ENCODE measurements at places on chromosomes 4 and X.

DNA sequence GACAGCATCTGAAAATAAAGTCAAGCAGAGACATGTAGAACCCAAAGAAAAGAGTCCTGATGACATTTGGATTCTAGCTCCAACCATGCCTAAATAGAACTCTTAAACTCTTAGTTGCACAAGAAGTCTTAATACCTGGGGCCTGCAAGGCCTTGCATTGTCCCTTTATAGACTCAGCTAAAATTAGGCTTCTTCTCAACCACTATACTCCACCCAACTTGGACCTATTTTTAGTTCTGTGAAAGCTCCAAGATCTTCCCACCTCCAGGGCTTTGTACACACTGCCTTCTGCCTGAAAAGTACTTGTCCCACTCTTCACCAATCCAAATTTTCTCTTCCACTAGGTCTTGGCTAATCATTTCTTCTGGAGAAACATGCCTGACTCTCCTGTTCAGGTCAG lies 36.5 kb downstream of the PLK4 start:
- DNase-seq: no peak

DNA sequence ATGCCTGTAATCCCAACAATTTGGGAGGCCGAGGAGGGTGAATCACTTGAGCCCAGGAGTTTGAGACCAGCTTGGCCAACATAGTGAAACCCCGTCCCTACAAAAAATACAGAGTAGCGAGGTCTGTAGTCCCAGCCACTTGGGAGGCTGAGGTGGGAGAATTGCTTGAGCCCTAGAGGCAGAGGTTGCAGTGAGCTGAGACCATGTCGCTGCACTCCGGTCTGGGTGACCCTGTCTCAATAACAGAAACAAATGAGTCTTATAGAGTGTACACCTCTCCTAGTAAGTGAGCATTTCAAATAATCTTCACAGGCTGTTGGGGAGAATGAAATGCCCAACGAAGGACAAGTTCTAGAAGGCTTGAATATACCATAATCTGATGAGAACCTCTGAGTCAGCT lies 5.5 kb downstream of the UCHL1 start:
- no peak for DNase-seq

DNA sequence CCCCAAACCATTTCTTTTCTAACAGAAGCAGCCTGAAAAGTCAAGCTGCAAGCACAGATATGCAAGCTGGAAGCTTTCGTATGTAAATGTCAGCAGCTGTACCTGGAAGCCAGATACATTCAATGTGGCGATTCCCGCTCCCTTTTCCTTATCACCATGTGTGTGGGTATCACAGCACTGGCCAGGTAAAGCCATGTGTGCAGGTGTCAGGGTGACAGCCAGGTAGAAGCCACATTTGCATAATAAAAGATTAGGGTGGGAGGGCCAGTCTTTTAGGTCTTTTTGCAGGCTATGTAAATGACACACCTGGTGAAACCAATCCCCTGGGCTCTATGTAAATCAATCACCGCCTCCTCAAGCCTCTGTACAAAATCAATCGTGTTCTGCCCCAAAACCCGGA lies 50.1 kb downstream of the RXFP1 start:
- DNase-seq: no peak

GRCh38 chrX:11678158-11678557 lies 12.4 kb upstream of the ARHGAP6 start:
- no peak for DNase-seq

DNA sequence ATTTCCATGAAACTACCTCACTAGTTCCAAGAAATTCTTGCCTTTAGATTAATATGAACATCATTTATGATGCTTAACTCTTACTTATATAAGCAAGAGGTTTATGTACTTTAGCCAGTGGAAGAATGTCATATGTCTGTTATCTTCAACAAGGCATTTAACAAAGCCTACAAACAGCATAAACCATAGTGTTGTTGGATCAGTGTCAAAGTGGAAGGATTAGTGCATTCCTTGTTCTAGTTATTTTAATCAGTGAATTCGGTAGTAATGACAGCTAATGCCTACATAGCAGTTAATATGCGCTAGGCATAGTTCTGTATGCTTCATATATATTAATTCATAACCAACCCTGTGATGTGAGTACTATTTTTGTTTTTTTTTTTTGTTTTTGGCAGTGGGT lies 3.1 kb downstream of the PI4K2B start:
- DNase-seq: no peak

DNA sequence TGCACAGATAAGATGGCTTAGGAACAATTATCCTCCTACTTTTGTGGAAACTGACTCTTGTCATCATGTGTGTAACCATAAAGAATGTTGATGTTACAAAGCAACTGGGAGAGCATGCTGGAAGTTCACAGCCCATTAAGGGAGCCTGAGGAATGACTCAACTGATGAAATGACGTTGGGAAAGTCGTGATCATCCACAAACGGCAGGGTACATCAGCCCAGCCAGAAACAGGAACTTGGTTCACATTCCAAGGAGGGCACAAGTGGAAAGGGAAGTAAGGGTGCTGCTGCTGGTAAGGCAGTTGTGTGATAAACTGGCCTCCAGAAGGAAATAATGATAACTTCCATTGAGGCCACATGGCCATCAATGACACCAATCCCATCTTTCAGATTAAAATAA lies 6.7 kb downstream of the TEC start:
- peak; percentile 94 for DNase-seq

DNA sequence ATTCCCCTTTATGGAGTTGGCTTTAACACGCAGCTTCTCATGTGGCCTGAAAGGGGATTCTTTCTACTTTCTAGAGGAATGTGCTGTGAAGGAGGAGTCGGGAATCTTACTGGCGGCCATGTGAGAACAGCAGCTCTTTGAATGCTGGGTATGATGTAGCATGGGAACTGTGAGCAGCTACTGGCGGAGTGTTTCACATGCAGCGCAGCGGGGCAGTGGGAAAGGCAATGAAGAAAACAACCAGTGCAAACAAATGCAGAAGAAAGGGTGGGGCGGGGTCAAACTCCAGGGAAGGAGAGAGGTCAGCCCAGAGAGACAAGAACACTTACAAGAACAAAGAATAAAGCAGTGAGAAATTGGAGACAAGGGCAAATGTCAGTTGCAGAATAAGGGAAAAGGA lies 363.8 kb upstream of the FTHL17 start:
- DNase-seq: no peak

GRCh38 chr4:123866796-123867195 lies 470.2 kb downstream of the SPRY1 start:
- DNase-seq: no peak

DNA sequence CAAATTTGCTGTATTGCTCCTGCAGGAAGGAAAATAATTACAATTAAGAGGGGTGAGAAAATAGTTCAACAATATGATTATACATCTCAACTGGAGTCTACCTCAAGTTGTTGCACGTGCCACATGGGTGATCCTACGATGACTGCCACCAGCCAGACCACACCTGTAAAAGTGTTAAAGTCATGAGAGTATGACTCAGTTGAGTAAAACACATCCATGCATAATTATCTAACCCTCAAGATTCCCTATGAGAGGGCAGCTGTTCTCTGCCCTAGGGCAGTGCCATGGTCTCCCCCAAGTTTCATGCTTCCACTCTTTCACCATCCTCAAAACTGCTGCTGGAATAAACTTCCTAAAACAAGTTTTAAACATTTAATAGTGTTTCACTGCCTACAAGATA lies 44.1 kb downstream of the QRFPR start:
- DNase-seq: no peak

- no peak for DNase-seq
Measured at GRCh38 chr4:54038056-54038455, 26.3 kb downstream of the CHIC2 start.

DNA sequence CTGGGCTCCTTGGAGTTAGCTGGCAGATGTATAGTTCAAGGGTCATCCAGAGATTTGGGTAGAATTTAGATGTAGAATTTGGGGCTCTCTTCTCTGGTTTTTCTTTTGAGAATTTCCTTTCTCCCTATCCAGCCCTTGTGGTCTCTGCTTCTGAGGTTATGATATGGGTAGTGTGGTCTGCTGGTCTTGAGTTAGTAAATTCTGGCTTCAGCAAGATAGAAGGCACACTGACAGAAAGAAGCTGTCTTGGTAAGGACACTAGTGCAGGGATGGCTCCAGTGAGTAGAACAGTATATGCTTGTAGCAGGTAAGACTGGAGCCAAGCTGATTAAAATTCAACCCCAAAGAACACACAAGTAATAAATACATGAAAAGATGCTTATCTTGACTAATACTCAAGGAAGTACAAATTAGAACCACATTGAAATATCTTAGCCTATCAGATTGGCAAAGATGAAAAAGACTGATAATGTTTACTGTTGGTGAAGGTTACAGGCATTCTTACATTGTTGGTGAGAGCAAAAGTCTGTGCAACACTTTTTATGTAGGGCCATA lies 2.1 kb upstream of the IL9R start:
- no peak for DNase-seq

DNA sequence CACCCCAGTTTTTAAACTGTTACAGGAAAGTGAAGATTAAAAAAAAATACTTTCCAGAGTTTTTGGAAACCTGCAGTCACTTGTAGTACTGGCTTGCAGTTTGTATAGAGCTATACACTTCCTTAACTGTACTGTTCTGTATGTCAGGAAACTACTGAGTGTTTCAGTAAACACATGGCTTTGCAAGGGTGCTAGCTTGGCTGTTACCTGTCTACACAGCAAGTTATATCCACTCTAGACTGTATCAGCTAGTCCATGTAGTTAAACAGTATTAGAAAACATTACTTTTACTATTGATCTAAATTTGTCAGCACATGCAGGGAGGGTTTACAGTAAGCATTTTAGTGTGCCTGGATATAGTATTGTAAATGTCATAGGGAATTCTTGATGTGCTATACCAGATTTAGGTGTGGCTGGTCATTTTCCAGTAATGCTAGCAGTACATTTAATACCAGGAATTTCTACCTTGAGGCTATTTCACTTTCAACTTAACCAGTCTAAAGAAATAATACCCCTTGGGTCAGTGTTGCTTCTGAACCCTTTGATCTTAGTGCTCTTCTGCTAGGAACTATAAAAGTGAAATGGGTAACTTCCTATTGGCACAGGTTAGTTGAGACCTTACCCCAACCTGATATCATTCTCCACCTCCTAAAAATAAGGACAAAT lies 192.3 kb upstream of the ANKRD50 start:
- DNase-seq: no peak

DNA sequence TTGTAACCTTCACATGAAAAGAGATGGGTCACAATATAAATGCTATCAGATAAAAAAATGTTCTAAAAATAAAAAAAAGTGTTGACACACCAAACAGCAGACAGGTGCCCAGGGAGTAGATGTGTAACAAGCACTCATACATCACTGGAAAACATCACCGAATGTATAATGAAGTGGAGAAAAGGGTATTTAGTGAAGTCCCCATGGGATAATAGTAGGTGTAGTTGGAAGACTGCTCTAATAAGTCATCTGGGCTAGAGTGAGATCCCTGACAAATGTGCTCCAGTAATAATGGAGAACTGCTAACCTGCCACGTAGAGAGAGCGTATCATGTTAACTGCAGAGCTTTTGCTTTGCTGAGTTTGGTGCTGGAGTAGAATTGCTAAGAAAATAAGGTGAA lies 152.0 kb downstream of the GRIA2 start:
- DNase-seq: no peak

DNA sequence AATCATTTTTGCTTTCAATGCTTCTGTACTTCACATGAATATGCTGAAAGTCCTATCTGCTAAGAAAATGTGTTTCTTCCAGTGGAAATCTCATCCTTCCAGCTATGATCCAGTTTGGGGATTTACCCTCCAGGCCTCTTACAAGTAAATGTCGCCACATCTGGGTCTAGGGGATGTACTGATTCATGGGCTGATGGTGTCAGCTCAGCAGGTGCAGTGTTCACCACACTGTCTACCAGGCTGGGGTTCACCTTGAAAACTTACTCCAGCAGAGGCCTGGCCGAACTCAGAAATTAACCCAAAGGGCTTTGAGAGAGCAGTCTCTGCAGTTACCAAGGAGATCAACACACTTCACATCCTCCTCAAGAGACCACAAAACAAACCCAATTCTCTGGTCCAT lies 154.3 kb downstream of the TSPAN5 start:
- DNase-seq: no peak

DNA sequence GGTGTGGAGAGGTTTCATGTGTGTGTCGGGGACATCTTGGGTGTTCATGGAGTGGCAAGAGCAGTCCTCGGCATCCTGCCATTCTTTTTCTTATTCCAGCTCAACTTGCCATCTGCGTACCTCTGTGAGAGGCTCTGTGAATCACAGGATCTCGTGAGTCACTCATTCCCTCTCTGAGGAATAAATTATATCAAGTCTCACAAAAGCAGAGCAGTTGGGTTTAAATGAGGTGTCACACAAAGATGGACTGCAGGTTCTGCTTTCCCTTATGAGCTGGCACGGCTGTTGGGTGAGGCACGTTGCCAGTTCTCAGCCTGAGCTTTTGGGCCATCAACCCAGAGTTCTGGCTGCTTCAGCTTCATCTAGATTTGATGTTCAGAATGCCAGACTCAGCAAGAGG lies 6.8 kb upstream of the OCIAD2 start:
- DNase-seq: no peak

GRCh38 chrX:40872351-40872750 lies 137.0 kb upstream of the MED14 start:
- DNase-seq: peak; percentile 47

GRCh38 chr4:23290656-23291055 lies 597.9 kb downstream of the GBA3 start:
- no peak for DNase-seq

DNA sequence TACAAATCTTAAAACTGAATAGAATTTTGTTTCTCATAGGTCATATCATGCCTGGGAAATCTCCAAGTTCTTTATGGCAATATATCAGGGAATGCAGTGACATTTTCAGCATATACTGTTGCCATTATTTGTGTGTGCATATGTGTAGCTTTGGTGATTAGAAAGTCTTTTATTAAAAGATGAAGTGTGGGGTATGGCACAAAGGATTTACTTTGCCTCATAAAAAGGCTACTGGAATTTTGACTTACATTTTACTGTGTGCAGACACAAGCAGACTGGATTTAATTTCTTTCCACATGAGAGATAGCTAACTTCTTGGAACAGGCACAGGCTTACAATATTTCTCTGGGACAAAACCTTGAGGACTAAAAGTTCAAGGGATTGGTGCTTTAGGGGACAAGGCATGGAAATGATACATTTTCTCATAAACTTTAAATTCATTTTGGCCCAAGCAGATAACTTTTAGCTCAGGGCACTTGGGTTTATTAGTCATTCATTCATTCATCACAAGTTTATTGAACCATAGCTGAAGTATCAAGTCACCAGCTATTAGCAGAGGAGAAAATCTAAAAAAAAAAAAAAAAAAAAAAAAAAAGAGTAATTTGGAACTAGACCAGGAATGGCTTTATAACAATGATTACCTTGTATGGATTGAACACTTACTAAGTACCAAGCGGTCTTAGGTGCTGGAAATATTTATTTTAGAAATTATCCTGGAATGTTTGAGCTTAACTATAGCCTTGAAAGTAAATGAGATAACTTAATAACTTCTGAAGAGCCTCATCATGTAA lies 191.5 kb downstream of the SLIT2 start:
- no peak for DNase-seq

DNA sequence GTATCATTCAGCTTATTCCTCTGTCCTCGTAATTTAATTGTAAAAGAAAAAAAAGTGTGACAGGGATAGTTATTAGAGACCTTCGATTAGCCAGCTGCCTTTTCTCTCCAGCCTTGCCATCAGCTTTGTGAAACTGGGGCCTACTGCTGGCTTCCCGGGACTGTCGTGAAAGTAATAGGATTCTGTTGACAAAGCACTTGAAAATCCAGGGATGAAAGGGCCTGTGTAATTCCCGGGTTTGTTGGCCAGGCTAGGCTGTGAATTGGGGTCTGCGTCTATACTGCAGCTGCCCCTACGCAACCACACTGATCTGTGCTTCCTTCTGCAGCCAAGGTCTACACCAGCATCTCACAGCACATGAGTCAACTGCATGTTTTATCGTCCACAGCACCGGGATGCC lies 120.4 kb upstream of the SCML1 start:
- no peak for DNase-seq

GRCh38 chr4:144518181-144518895 lies 127.6 kb upstream of the HHIP start:
- no peak for DNase-seq

All from suppressor macrophage treated with lipopolysaccharide for 4 hours (primary cell).